Ureter (tissue), 1 donor: ENCODE measurements at places on chromosomes 4 and X. TPM values are rescaled to one million over a fixed set of nuclear protein-coding genes. Genes with fewer than 3 reads are reported as not detected.

DNA sequence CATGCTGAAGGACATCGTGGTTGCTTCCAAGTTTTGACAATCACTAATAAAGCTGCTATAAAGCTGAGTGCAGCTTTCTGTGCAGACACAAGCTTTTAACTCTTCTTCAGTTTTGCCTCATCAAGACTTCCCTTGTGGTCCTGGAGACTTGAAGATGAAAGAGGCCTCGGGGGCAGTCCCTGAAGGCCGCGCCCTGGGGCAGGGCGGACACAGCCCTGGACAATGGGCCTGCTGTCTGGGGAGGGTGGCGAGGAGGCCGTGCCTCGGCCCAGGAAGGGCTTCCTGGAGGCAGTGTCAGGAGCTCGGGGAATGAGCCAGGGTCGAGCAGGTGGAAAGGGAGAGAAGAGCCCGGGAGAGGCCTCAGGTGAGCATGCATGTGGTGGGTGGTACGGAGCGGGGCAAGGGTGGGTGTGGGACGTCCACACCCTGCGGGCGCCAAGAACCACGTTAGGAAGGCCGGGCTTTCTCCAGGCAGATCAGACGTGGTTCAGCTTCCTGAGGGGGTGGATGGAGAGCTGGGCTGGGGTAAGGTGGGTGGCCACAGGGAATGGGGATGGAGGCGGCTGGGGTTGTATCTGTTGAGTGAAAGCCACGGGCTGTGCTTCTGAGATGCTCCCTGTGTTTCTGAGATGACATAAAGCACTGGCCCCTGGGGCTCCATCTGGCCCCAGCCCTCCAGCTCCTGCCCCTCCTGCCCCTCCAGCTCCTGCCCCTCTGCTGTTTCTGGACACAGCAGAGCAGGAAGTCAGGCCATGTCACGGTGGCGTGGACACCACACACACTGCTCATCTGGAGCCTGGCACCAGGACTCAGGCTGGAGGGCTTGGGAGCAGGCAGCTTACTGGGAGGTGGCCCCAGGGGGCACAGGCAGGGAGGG is 21.5 kb downstream of the ADRA2C start:
- DNase-seq, result no peak

Gene MAML3
- 23.4 TPM for total RNA-seq

GRCh38 chr4:85913931-85914694 is 439.2 kb downstream of the ARHGAP24 start:
- no peak for DNase-seq

DNA sequence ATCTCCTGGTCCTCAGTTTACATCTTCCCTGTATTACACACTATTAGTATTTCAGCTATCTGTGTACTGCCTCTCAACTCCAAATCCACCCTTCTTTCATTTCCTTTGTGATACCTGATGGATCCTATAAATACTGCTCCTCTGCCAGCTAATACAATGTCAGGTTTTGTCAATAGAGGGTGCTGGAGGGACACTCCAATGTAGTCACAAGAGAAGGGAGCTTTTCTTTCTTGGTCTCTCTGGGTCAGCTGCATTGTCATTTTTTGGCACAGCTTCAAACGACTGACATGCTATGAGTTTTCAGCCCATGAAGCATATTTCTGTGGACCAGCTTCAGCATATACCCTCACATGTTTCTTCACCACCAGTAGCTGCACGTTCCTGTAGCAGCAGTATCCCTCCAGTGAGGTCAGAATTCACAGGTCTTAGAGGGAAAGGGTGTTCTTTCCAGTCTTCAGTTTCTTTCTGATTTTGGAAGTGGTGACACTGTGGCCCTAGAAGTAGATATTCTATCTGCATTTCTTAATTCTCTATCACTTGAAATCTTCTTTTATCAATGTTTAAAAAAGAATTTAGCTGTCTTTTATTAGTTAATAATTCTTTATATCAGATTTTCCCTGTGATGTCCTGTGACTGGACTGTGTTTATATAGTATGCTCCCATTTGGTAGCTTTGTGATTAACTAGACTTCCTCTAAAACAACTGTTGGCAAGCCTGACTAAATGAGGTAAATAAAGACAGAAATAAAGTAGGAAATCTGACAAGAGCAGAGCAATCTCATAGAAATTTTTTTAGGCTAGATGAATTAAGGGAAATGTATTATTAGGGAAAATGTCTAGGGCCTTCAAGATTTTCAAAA is 60.6 kb downstream of the GABRA2 start:
- DNase-seq, result no peak

DNA sequence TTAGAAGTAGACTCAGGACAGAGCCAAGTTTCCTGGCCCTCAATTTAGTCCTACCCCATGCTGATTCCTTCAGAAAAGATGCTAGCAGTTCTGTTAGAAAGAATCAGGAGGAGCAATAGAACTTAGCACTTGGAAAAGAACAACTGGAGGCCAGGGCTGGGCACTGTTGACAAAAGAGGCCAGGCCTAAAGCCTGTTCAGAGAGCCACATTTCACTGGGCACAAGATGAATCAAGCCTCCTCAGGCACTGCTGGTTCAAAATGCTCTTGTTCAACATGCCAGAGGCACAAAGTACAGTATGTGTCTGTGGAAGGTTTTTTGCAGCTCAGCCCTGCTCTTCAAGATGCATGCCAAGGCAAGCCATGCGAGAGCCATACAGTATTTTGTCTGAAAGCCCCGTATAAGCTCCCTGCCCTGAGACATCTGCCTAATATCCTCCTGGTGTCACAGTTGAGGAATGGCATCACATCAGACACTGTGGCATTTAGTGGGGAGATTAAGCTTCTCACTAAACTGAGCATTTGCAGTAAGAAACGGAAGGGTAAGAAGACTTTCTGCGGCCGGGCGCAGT is 53.7 kb downstream of the RASL11B start:
- DNase-seq, result no peak
